Right ventricle myocardium inferior (tissue), 1 donor: ENCODE measurements at places on chromosomes 7 and 10. TPM values are rescaled to one million over a fixed set of nuclear protein-coding genes. Genes with fewer than 3 reads are reported as not detected.

DNA sequence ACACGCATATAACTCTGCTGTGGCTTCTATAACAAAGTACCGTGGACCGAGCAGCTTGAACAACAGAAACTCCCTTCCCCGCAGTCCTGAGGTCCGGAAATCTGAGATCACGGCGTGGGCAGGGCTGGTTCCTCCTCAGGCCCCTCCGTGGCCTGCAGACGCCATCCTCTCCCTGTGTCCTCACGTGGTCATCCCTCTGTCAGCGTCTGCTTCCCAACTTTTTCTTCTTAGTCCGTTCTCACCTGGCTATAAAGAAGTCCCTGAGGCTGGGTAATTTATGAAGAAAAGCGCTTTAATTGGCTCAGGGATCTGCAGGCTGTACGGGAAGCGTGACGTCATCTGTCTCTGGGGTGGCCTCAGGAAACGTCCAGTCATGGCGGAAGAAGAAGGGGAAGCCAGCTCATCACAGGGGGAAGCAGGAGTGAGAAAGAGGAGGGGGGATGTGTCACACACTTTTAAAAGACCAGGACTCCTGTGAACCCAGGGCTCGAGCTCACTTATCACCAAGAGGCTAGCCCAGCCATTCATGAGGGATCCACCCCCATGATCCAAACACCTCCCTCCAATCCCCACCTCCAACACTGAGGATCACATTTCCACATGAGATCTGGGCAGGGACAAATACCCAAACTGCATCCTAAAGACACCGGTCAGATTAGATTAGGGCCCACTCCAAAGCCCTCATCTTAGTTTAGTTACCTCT, 91.2 kb upstream of the INSIG1 start:
- peak; percentile 80 for DNase-seq

Gene KAZALD1
- total RNA-seq: 4.8 TPM

- DNase-seq: no peak
These were observed 179.6 kb upstream of the LRRTM3 start for GRCh38 chr10:66746246-66746645.

Gene ANXA11
- total RNA-seq: 420 TPM

DNA sequence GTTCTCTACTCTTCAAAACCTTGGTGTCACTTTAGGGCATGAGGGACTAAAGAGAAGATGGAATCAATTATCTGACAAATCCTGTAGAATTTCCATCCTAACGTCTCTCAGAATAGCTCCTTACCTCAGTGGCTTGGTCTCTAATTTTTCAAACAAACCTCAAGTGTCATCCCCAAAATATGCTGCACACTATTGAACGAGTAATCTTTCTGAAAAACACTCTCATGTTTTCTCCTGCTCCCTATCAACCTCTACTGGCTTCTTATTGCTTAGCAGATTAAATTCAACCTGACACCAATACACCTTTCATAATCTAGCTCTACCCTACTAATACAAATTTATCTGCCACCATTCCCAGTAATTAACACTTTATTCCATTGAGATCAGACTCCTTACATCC, 8.5 kb downstream of the CNOT4 start:
- DNase-seq: no peak

Gene PNLIPRP1
- not detected for total RNA-seq

Gene FGF8
- not detected for total RNA-seq

DNA sequence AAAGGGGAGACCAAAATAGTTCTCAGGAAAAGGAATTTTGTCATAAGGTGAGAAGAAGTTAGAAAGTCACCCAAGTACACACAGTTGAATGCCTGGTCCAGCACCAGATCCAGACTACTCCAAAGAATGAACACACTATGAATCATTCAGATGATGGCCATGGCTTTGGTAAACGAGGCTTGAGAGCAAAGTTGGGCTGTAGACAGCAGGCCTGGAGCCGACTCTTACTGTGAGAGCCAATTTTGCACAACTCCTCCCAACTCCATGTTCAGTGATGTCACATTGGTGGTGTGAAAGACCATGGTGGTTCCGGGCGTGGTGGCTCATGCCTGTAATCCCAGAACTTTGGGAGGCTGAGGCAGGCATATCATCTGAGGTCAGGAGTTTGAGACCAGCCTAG, 131.6 kb downstream of the PKD1L1 start:
- DNase-seq: no peak

GRCh38 chr10:45453639-45454255, 79.7 kb downstream of the ALOX5 start:
- no peak for DNase-seq

- no peak for DNase-seq
These were observed 127.5 kb downstream of the DNAJB6 start for GRCh38 chr7:157464111-157464970.

Gene KLF14
- 0.08 TPM for total RNA-seq
